ENCODE measurements at places on chromosomes 7 and 10. TPM values are rescaled to one million over a fixed set of nuclear protein-coding genes. Genes with fewer than 3 reads are reported as not detected.

DNA sequence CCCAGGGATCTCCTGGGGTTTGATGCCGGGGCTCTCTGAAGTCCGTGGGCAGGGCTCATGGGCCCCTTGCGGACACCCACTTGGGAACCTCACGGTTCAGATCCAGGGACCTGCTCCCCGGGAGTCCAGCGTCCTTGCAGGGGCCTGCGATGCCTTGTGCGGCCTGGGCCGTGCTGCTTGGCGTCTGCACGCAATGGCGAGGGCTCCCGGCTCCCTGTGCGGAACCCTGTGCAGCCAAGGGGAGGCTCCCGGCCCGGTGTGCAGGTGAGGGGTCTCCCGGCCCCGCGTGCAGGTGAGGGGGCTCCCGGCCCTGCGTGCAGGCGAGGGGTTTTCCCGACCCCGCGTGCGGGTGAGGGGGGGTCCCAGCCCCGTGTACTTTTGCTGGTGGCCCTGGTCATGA lies 146.7 kb downstream of the DNAJB6 start:
- H3K36me3 ChIP-seq = no peaks in the 10 kb centered on the region
- no peaks in the 10 kb centered on the region for H3K27me3 ChIP-seq

- no peaks in the 10 kb centered on the region for H3K27me3 ChIP-seq
- H3K4me3 ChIP-seq = no peak overlapping the region
- peaks cover 15% of the 10 kb centered on the region for H3K36me3 ChIP-seq
Observed at GRCh38 chr10:87928996-87929395, 65.6 kb downstream of the PTEN start.

- no peak overlapping the region for H3K27ac ChIP-seq
- no peaks in the 10 kb centered on the region for H3K4me1 ChIP-seq
- H3K27me3 ChIP-seq = no peaks in the 10 kb centered on the region
- H3K4me3 ChIP-seq = no peak overlapping the region
- H3K36me3 ChIP-seq = no peaks in the 10 kb centered on the region
- no peak for DNase-seq
Observed at GRCh38 chr10:60865198-60865783, 78.7 kb downstream of the RHOBTB1 start.

- H3K4me3 ChIP-seq = no peak overlapping the region
- DNase-seq = no peak
- H3K4me1 ChIP-seq = no peaks in the 10 kb centered on the region
Observed at GRCh38 chr7:137371616-137372015, 28.1 kb upstream of the PTN start.

DNA sequence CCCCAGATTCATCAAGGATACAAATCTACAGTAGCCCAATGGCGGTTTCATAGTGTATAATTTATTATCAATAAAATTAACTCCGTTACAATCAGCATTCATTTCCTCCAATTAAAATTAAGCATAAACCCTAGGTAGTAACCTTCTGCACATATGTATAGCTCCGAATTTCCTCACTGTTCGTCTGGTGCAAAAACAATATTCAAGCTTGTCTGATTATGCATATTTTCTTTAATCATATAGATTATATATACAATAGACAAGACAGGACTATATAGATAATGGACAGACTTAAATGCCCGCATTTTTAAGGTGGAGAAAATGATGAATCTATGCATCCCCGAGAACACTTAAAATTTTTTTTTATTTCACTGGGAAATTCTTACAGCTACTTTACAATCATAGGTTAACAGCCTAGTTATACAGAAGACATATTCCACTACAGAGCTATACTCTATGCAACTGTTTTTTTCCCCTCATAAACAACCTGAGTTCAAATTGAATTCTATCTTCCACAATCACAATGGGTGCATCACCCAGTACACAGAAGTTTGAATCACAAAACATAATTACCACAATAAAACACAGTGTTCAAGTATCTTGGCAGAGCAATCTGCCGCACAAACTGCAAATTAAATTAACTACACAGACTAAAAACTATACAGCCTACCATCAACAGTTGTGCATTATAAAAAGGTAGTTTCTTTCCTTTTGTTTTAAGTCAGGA lies 2.6 kb downstream of the HOXA9 start:
- H3K27ac ChIP-seq = no peak overlapping the region
- H3K4me3 ChIP-seq = no peak overlapping the region
- peaks cover 68% of the 10 kb centered on the region for H3K4me1 ChIP-seq
- peaks cover 71% of the 10 kb centered on the region for H3K27me3 ChIP-seq
- DNase-seq = no peak

DNA sequence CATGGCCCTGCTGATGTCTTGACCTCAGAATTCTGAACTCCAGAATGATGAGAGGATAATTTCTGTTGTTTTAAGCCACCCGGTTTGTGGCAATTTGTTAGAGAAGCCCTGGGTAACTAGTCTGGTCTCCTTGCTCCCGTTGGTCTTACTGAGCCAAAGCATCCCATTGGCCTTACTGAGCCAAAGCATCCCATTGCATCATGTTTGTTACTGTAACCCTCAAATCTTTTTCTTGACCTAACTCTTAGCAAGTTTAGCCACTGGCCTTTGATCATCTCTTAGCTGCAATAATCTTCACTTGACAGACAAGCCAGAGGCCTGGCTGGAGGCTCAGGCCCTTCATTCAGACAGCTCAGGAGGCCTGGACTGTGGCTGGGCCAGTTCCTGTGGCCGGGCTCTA lies 21.8 kb downstream of the TBXAS1 start:
- no peak overlapping the region for H3K4me3 ChIP-seq
- peaks cover 26% of the 10 kb centered on the region for H3K4me1 ChIP-seq
- no peaks in the 10 kb centered on the region for H3K36me3 ChIP-seq
- no peak for DNase-seq
- H3K27me3 ChIP-seq = no peaks in the 10 kb centered on the region
- H3K27ac ChIP-seq = no peak overlapping the region

DNA sequence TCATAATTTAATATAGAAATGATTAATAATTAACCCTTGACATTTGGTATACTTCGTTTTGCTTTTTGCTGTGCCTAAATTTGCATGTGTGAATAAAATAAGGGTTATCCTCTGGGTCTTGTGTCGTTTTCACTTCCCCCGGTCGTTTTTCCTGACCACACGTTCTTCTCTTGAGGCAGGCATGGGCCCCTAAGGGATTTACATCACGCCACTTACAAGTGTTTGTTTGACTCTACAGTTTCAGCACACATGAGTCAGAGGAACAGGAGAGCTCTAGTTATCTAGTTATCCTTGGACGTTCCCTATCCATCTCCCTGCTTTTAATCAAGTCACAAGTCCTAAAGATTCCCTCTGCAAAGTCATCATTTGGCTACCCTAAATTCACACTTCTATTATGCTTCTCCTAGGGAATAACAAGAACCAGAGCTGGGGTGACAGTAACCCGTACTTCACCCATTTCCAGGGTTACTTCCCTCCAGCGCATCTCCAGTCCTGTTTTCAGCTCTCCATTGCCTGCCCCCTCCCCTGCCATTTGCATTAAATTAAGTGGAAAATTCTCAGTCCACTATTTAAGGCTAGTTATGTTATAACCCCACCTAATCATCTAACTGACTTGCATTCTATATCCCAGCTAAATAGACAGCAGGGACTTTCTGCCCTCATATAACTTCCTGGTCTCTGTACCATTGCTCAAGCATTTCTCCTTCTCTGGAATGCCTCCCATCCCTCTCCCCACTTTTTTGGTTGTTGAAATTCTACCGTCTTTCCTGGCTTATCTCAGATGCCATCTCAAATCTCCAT lies 206.9 kb downstream of the PTEN start:
- H3K27me3 ChIP-seq = peaks cover 2% of the 10 kb centered on the region
- DNase-seq = no peak
- no peaks in the 10 kb centered on the region for H3K36me3 ChIP-seq

DNA sequence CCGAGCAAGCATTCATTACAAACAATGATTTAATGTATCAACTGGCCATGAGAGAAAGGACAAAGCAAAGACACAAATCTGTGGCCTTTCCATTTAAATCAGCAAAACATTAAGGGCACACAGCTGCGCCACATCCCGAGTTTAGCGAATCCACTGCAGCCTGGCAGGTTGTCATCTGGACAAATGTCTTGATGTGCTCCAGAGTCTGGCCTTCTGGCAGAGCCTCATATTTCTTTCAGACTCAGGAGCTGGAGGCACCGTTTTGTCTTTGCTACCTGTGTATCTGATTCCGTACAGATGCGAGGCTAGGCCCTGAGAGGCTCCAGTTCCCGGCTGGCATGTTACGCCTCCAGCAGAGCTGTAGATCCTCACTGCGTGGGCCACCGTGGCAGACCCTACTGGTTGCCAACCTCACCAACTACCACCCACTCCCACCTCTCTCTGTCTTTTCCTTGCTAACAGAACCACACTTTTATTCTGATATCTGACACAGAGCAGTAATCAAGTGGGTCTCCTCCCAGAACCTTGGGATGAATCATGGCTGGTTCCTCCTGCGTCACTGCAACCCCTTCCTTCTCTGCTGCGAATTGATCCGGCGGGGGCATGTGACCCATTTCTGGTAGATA lies 40.9 kb upstream of the EFCAB10 start:
- H3K36me3 ChIP-seq = peaks cover 42% of the 10 kb centered on the region
- H3K4me1 ChIP-seq = no peaks in the 10 kb centered on the region
- no peaks in the 10 kb centered on the region for H3K27me3 ChIP-seq
- no peak for DNase-seq
- H3K27ac ChIP-seq = no peak overlapping the region
- no peak overlapping the region for H3K4me3 ChIP-seq

DNA sequence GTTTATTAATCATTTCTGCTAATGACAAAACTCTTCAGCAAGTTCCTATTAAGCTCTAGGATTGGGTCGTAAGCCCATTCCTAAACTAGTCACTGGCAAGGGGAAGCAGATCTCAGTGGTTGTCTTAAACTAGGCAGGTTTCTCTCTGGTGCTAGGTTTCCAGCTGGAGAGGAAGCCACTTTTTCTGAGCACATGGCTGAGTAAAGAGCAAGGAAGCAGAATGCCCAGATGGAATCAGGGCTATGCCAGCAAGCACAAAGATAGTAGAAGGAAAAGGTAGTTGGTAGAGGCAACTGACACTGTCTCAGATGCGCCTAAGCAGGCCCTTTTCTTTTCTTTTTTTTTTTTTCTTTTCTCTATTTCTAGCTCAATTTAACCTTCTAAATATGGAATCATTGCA lies 224.9 kb downstream of the EXOC4 start:
- H3K27ac ChIP-seq = no peak overlapping the region
- no peak for DNase-seq
- H3K4me1 ChIP-seq = peaks cover 44% of the 10 kb centered on the region
- no peaks in the 10 kb centered on the region for H3K36me3 ChIP-seq
- no peak overlapping the region for H3K4me3 ChIP-seq

Gene LRIT1
- not detected for total RNA-seq

Gene RET
- total RNA-seq = not detected

Gene HMX3
- not detected for total RNA-seq

Gene PLCE1
- not detected for total RNA-seq

Measured in natural killer cell (primary cell).